Cortex of kidney (tissue), 1 donor: ENCODE measurements at places on chromosomes 11 and 22.
A peak's percentile ranks its signal among the peaks of the same experiment; 100 is the strongest.

DNA sequence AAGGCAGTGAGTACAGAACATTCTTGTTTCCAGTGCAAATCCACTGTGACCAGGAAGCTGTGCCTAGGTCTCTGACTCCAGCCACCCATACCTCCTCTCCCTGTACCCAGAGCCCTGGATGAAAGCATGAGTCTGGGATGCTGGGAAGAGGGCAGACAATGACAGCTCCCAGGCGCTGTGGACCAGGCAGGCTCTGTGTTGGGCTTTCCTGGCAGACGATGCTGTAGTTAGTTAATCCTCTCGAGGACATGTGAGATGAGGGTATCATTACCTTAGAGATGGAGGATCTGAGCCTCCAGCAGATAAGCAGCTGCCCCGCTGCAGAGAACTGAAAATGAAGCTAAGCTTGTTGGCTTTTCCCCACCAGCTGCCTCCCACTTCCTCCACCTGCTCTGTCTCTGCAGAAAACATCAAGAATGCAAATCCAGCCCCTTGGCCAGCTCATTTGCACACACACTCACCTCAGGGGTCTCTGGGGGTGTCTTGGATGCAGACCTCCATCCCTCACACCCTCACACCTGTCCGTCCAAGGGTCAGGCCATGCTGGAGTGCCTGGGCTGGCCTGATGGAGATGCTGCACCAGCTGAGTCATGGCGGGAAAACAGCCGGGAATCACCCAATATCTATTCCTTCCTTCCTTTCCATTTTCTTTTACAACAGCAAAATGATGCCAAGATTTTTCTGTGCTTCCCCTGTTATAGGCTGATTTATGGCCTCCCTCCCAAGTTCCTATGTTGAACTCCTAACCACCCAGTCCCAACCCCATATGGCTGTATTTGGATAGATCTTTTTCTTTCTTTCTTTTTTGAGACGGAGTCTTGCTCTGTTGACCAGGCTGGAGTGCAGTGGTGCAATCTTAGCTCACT lies 94.9 kb upstream of the SEPTIN5 start:
- no peak for DNase-seq

DNA sequence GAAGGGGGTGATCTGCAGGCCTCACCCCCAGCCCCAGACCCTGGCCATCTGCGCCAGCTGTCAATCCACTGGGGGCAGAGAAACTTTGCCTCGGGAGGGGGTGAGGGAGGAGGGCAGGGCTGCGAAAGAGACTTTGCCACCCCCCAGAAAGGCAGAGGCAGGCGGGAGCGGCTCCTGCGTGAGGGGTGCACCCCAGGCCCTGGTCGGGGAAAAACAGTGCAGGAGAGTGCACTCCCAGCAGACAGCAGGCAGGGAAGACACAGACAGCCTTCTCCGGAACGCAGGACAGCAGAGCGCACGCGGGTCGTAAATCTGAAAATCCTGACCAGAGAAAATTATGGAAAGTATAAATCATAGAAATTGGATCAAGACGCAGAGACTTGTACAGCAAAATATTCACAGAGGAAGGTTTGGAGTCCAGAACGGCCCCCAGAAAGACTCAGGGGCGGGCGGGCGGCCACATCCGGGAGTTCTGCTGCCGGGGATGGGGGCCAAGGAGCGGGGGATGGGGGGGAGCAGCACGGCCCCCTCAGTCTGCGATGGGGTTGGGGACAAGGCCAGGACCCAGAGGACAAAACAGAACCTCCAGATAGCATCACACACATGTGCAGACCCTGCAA lies 8.0 kb upstream of the MRPL23 start:
- DNase-seq: no peak

- DNase-seq: no peak
Observed at GRCh38 chr11:65141896-65142494, 7.7 kb upstream of the SYVN1 start.

GRCh38 chr11:128018692-128019091 lies 568.7 kb downstream of the ETS1 start:
- DNase-seq: no peak

GRCh38 chr11:76636826-76637460 lies 33.6 kb downstream of the LRRC32 start:
- no peak for DNase-seq

GRCh38 chr11:129234978-129235377 lies 42.9 kb upstream of the ARHGAP32 start:
- DNase-seq: no peak

GRCh38 chr22:45552017-45552411 lies 49.3 kb downstream of the FBLN1 start:
- DNase-seq: no peak

- no peak for DNase-seq
Observed at GRCh38 chr11:130006929-130007328, 4.3 kb upstream of the PRDM10 start.

- no peak for DNase-seq
Observed at GRCh38 chr22:49600891-49601431, 226.7 kb downstream of the BRD1 start.

DNA sequence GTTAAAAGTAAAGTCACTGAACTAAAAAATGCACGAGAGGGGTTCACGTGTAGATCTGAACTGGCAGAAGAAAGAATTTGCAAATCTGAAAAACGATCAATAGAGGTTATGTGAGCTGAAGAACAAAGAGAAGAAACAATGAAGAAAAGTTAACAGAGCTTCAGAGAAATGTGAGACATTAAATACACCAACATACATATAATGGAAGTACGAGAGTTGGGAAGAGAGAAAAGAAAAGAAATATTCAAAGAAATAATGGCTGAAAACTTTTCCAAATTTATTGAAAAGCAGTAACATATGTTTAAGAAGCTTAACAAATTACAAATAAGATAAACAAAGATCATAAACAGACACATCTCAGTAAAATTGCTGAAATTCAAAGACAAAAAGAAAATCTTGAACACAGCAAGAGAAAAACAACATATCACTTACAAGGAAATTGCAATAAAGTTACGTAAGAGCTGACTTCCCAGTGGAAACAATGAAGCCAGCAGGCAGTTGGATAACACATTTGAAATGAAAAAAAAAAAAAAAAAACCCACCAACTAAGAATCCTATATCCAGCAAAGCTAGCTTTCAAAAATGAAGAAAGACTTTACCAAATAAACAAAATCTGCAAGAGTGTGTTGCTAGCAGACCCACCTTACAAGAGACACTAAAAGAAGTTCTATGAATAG lies 56.8 kb downstream of the EMSY start:
- DNase-seq: no peak

GRCh38 chr11:1694064-1694845 lies 2.7 kb upstream of the KRTAP5-6 start:
- DNase-seq: no peak

GRCh38 chr11:71354394-71355105 lies 93.6 kb downstream of the DHCR7 start:
- DNase-seq: no peak

- no peak for DNase-seq
Observed at GRCh38 chr22:36470162-36470993, 11.1 kb downstream of the TXN2 start.

DNA sequence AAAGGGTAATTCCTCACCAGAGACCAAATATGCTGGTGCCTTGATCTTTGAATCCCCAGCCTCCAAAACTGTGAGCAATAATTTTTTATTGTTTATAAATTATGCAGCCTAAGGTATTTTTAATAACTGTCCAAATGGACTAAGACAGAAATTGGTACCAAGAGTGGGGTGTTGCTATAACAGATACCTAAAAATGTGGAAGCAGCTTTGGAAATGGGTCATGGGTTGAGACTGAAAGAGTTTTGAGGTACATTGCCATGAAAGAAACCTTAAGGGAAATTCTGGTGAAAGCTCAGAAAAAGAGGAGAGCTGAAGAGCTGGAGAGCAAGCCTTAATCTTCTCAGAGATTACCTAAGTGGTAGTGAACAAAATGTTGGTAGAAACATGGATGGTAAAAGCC lies 378.2 kb downstream of the NXPE2 start:
- no peak for DNase-seq

- no peak for DNase-seq
Observed at GRCh38 chr11:71542879-71543777, 5.1 kb upstream of the KRTAP5-9 start.

GRCh38 chr11:77994434-77995362 lies at the start of gene INTS4:
INTS4 (minus strand) TSS chr11:77994668; CDS start chr11:77994643, 25 bp downstream.
- peak; percentile 45 for DNase-seq

DNA sequence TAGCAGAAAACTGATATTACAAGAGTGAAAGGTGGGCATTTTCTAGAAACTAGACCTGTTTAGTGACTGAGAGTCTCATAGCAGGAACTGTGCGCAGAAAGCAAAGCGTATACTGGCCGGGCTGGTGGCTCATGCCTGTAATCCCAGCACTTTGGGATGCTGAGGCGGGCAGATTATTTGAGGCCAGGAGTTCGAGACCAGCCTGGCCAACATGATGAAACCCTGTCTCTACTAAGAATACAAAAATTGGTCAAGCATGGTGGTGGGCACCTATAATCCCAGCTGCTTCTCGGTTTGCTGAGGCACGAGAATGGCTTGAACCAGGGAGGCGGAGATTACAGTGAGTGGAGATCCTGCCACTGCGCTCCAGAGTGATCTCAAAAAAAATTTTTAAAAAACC lies 1.8 kb upstream of the NUP98 start:
- no peak for DNase-seq

GRCh38 chr11:132131047-132131446 lies 760.6 kb downstream of the NTM start:
- no peak for DNase-seq

- no peak for DNase-seq
Observed at GRCh38 chr11:71309181-71309580, 56.8 kb upstream of the SHANK2 start.

DNA sequence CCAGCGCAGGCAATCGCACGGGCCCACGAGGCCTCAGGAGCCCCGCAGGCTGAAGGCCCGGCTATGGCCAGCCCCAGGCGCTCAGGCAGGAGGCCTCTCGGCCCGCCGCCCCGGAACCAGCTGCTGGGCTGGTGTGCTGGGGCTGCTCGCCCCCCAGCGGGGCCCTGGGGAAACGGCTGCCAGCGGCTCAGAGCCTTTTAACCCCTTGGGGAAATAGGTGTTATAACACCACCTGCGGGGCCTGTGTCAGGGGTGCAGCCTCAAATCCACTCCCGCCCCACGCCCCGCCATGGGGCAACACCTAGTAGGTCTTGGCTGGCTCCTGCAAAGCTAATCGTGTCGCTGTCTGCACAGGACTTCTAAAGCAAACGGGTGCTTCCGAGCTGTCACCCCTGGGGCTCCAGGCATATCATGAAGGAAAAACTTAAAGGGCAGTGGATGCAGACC lies 237.4 kb downstream of the TTC28 start:
- DNase-seq: peak; percentile 32

DNA sequence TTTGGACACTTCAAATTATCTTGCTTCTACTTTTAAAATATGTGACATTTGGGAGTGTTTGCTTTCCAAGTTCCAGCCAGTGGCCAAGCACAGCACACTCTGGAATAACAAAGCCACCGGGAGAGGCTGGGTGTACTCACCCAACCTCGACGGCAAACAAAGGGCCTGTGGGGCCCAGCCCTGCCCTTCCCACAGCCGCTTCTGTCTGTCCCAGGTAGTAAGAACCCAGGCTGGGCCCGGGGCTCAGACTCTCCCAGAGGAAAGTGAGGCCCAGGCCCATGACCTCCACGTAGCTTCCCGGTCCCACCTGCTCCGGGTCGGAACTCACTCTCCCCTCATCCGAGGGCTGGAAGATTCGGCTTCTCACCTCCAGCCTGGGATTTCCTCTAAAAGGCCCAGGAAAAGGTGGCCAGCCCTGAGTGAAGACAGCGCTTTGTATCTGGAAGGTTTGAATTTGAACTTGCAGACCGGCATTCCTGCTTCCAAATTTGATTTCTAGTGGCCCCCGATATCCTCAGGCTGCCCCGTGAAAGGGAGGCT lies 93.5 kb downstream of the CELSR1 start:
- DNase-seq: no peak

- no peak for DNase-seq
Observed at GRCh38 chr22:30816413-30816812, 121.7 kb downstream of the OSBP2 start.

GRCh38 chr22:39349967-39350726 lies at the start of gene SYNGR1:
SYNGR1 (plus strand) TSS chr22:39349991; CDS start chr22:39350011, 20 bp downstream.
- no peak for DNase-seq

DNA sequence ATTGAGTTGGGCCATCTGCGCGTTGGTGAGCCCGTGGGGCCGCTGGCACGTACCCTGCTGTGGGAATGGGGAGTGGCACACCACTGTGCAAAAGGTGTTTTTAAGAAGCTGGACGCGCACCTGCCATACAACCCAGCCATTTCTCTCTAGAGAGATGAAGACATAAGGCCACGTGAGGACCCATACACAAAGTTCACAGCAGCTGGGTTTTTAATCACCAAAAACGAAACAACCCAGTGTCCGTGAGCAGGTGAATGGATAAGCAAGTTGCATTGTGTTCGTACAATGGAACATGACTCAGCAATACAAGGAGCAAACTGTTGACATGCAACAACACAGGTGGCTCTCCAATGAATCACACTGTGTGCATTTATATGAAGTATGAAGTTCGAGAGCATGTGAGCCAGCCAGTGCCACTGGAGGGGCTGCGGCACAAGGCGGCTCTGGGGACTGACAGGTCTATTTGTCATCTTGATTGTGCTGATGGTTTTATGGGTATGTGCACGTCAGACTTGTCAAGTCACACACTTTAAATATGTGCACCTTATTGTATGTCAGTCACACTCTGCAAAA lies 30.6 kb upstream of the PANX2 start:
- no peak for DNase-seq

DNA sequence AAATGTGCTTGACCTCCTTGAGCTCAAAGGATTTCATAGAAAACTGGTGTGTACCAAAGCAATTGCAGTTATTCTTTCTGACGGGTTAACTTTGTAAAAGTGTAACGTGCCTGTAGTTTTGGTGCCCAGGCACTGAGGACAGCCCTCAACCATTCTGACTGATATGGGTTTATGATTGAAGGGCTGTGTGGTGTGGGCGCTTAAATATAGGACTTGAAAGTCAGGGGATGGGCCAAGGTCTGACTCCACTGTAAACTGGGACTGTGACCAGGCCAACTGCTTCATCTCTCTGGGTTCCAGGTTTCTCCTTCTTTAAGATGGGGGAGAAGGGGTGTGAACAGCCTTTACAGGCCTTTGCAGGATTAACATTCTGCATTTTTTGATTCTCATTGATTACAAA lies 191.1 kb upstream of the ARHGAP20 start:
- no peak for DNase-seq

GRCh38 chr11:128965485-128965884 lies 22.8 kb upstream of the TP53AIP1 start:
- no peak for DNase-seq

GRCh38 chr22:21726650-21727049 lies 8.9 kb downstream of the YPEL1 start:
- DNase-seq: no peak

DNA sequence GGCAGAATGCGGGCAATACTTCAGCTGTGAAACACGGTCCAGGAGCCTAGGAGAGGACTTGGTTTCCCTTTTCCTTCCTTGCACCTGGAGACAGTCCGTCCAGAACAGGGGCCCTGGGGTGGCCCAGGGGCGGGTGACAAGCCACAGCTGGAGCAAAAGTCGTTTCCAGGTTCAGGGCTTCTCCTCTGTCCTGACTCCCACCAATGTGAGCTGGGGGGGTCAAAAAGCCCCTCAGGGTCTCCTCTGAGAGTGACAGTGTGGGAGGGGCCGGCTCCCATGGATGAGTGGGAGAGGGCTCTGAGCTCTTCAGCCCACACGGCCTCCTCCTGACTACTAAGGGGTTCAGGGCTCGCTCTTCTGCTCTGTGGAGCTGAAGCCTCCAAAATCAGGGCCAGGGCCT lies 20.1 kb upstream of the ARFGAP3 start:
- DNase-seq: no peak

GRCh38 chr11:65083134-65083833 lies 556 bp downstream of the CDCA5 start:
- no peak for DNase-seq
